ENCODE measurements at places on chromosomes 6 and 20. TPM values are rescaled to one million over a fixed set of nuclear protein-coding genes. Genes with fewer than 3 reads are reported as not detected.

The TMEM74B gene
- total RNA-seq: 3.5 TPM

The SLC35F1 gene
- total RNA-seq: not detected

The SLA2 gene
- total RNA-seq: 103 TPM

The RGS17 gene
- not detected for total RNA-seq

The ADAM33 gene
- not detected for total RNA-seq

The SALL4 gene
- 0.11 TPM for total RNA-seq

The CLPSL2 gene
- total RNA-seq: not detected

The BPIFA3 gene
- total RNA-seq: not detected

The MPIG6B gene
- 1.2 TPM for total RNA-seq

The TOX2 gene
- total RNA-seq: 0.44 TPM

The CYP21A2 gene
- 0.43 TPM for total RNA-seq

The WFDC2 gene
- not detected for total RNA-seq

The POU5F1 gene
- total RNA-seq: 0.34 TPM

The UBD gene
- total RNA-seq: not detected

The DYNLT2 gene
- 2.3 TPM for total RNA-seq

The WFDC10B gene
- not detected for total RNA-seq

The ERVFRD-1 gene
- total RNA-seq: not detected

The GRM1 gene
- total RNA-seq: not detected

The BPIFB4 gene
- not detected for total RNA-seq

The COX4I2 gene
- total RNA-seq: not detected

The NKX2-2 gene
- not detected for total RNA-seq

The DAAM2 gene
- not detected for total RNA-seq

The LY6G6F gene
- not detected for total RNA-seq

The PCSK2 gene
- not detected for total RNA-seq

The PAX1 gene
- not detected for total RNA-seq

The BRPF3 gene
- total RNA-seq: 25.4 TPM

The EDN3 gene
- 0.17 TPM for total RNA-seq

The OR2H1 gene
- not detected for total RNA-seq

The MED20 gene
- total RNA-seq: 21.4 TPM

The RAB44 gene
- total RNA-seq: not detected

The MUC21 gene
- total RNA-seq: not detected

The PRSS16 gene
- 1.4 TPM for total RNA-seq

The CDC5L gene
- total RNA-seq: 20.9 TPM

The HTR1B gene
- not detected for total RNA-seq

The ARID1B gene
- total RNA-seq: 98.2 TPM

The MC3R gene
- total RNA-seq: not detected

The MOG gene
- total RNA-seq: not detected

The CFAP206 gene
- total RNA-seq: not detected

The ZNF311 gene
- total RNA-seq: 0.45 TPM

The STMND1 gene
- total RNA-seq: not detected

The HACE1 gene
- total RNA-seq: 20.5 TPM

The DDX43 gene
- total RNA-seq: 1.3 TPM

The PROKR2 gene
- total RNA-seq: not detected
